ENCODE measurements at places on chromosomes 4 and X. TPM values are rescaled to one million over a fixed set of nuclear protein-coding genes. Genes with fewer than 3 reads are reported as not detected.

The ATOH1 gene
- not detected for total RNA-seq

The COQ2 gene
- total RNA-seq = 15.1 TPM

The ZMAT1 gene
- 0.19 TPM for total RNA-seq

The ZNF81 gene
- 3.1 TPM for total RNA-seq

- DNase-seq = no peak
Measured at GRCh38 chr4:46081674-46082073, 42.2 kb downstream of the GABRG1 start.

DNA sequence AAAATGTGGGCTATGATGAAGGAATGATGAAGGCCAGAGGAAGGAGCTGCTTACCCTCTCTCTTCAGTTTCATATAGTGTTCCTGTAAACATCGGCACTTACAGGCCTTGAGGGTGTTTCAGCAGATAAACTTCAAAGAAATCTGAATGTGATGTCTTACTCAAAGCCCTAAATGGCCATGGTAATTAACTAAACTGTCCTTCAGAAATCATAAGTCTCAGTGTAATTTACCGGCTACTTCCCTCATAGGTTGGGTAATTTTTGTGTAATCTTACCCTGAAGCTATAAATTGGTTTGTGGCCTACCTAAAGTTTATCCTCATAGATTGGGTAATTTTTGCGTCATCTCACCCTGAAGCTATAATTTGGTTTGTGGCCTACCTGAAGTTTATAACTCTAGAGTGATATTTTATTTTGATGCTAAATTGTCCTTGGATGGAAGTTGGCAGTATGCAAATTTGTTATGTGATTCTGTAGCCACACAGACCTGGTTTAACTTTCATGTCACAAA is 2700.3 kb downstream of the ARAP2 start:
- no peak for DNase-seq

- no peak for DNase-seq
Measured at GRCh38 chr4:119930546-119930945, 136.1 kb downstream of the MAD2L1 start.

DNA sequence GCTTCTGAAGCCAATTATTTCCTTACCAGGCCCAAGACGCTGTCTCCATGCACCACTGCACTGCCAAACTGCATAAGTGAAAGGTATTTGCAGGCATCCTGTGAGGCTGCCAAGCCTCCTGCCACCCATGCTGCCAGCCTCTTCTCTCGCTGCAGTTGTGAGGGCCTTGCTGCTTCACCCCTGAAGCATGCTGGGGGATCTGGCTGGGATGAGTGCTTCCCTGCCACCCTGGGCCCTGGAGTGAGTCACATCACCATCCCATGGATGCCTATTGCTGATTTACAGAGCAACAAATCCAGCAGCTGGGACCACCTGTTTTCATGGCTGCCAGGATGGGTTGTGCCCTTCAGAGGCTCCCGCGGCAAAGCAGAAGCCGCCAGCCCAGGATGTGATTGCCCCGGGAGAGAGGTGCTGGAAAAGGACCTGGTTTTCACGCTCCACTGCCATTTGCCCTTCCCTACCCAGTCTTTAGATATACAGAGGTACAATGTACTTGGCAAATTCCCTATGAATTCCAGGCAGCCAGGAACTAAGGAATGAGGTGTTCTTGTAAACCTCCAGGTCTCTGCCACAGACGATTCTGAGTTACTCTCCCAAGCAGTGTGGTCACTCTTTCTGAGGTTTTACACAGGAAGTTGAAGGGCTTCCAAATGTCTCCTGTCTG is 41.5 kb upstream of the PTCHD1 start:
- peak; percentile 89 for DNase-seq

- peak; percentile 88 for DNase-seq
Measured at GRCh38 chrX:11351375-11352295, 58.4 kb downstream of the AMELX start.

DNA sequence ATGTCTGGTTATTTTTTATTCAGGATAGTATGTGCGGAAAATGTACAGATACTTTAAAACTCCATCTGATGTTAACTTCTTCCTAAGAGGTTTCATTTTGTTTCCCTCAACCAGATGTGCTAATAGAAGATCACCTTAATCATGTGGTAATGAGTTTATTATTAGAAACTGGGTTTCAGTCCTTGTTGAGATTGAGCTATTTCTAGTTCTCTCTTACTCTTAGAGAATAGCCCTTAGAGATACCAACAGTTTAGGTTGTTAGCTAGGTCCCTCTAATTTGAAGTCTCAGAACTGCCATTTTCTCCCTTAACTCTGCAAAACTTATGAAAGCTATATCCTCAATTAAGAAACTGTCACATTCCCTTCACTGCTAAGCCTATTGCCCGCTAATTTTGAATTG is 13.0 kb downstream of the FAM47A start:
- DNase-seq = no peak

Measured in myocyte (in vitro differentiated cells).